ENCODE measurements at places on chromosomes 1 and 21. TPM values are rescaled to one million over a fixed set of nuclear protein-coding genes. Genes with fewer than 3 reads are reported as not detected.

GRCh38 chr1:11266268-11267074, 4.1 kb upstream of the MTOR start:
- no peak for DNase-seq

DNA sequence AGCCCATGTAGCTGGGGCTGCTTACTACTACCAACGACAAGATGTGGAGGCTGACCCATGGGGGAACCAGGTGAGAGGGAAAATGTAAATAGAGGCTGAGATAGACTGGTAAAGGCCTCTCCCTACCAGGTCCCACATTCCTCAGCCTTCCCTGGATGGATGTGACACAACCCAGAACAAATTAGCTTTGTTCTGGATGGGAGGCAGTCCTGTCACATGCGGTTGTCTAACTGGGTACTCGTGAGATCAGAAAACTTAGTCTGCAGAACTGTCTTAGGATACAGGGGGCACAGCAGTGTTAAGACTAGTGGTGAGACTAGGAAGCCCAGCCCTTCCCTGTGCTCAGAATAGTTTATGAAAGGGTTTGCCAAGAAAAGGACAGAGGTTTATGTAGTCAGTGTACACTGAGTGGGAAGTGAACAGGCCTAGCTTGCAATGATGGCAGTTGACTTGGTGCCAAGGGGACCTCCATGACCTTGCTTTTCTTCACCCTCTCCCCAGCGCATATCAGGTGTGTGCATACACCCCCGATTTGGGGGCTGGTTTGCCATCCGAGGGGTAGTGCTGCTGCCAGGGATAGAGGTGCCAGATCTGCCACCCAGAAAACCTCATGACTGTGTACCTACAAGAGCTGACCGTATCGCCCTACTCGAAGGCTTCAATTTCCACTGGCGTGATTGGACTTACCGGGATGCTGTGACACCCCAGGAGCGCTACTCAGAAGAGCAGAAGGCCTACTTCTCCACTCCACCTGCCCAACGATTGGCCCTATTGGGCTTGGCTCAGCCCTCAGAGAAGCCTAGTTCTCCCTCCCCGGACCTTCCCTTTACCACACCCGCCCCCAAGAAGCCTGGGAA, 8.4 kb downstream of the MMACHC start:
- DNase-seq, result no peak

GRCh38 chr1:231395076-231395997, 26.8 kb downstream of the EGLN1 start:
- DNase-seq, result peak; percentile 92

DNA sequence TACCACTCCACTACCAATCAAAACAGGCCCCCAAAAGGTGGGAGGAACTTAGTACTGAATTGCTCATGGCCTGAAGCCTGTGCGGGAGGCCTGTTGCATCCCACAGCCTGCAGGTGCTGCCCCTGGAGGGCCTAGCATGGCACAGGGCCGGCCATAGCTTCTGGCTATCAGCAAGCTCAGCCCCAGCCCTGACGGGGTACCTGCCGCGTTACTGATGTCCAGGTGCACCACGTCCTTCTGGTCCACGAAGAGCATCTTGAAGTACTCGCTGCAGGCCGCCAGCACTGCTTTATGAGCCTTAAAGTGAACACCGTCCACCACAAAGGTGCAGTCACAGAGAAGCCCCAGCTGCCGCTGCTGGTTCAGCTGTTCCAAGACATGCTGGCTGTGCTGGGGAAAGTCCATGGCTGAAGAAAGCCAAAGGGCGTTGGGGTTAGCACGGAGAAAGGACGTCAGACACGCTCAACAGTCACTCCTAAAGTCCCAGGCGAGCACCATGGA, 27.8 kb downstream of the ZBTB17 start:
- no peak for DNase-seq

- DNase-seq, result no peak
Measured at GRCh38 chr1:152928671-152929070, 18.3 kb upstream of the SPRR5 start.

GRCh38 chr1:101394041-101394440, 157.2 kb downstream of the S1PR1 start:
- peak; percentile 48 for DNase-seq

GRCh38 chr1:118791094-118791691, 196.9 kb downstream of the TBX15 start:
- no peak for DNase-seq

- DNase-seq, result no peak
Measured at GRCh38 chr1:115293899-115294298, 44.1 kb downstream of the NGF start.

GRCh38 chr1:10217748-10218441, 7.5 kb downstream of the KIF1B start:
- no peak for DNase-seq

DNA sequence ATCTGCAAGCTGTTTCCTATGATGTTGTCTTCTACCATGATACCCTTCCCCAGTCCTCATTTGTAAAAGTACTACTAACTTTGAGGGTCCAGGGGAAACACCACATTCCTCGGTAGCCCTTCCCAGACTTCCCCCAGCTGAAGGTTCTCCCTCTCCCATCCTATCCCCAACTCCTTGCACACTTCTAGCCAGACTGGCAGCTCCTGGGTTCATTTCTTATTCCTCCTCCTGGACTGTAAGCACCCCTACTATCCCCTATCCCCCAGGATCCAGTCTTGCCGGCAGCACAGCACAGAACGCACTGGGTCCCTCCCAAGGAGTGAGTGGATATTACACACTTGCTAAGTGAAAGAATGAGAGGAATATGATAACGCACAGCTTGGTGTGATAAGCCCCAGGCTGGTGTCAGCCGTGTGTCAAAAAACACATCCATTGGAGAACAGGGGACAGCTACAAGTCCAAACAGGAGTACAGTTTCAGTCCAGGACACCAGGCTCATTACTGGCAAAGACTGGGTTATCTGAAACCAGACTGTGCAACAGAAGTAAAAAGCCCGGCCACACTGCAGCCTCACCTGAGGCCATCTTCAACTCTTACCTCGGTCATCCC, 100.2 kb downstream of the SSBP3 start:
- DNase-seq, result no peak

DNA sequence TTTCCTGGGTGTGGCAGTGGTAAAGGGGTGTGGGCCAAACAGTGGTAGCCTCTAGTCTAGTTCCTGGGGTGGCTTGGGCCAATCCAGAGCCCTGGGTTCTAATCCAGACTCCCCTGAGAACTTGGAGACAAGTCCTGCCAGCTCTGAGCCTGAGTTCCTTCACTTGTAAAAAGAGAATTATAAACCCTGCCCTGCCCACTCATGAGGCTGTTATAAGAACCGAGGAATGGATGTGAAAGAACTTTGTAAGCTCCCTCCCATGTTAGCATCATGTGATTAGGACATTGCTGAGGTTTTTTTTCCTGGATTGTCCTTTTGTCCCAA, 131.0 kb downstream of the RRAGC start:
- DNase-seq, result no peak

DNA sequence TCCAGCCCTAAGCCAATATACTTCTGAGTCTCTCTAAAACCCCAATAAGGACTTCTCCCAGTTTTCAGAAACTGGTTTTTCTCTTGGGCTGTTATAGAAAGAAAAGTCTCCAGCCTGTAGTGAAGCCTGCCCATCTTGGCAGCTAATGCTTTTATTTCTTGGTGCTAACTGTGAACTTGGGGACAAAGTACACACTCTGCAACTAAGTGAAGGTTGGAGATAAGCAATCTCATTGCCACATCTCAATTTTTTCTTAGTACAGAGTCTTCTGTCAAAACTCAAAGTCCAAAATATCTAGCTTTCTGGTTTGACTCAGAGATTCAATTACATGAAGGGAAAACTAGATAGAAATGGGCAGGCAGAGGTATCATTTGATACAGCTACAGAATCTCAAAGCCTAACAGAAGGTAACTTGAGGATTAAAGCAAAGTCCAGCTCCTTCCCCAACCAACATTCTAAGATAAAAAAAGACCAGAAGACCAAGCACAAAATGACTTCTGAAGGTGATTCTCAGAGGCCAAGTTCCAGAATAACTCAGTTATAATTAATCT, 14.0 kb downstream of the AK2 start:
- DNase-seq, result no peak

- no peak for DNase-seq
Measured at GRCh38 chr1:210866532-210866931, 267.4 kb downstream of the KCNH1 start.

GRCh38 chr1:117070124-117070523, 10.0 kb downstream of the TTF2 start:
- DNase-seq, result no peak

DNA sequence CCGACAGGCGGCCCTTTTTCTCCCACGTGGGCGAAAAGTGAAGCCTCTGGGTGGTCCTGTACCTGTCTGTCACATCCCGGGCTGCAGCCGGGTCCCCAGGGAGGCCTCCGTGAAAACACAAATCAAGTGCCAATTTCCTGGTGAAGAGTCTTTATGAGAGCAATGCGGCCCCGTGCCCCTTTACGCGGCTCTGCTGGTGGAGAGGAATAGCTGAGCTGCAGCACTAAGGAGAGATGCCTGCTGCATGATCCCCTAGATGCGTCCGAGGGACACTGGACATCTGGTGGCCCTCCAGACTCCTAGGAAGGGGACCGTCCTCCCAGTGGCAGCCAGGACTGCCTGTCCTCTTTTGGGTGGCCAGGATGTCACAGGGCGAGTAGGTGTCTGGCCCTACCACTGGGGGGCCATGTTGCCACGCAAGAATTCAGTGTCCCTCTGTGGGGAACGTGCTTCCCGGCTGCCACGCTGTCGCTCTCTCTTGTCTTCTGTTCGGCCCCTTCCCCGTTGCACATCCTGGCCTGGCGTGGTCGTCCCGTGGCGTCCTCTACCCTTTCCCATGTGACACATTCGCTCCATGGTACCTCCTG, 38.7 kb downstream of the COL18A1 start:
- no peak for DNase-seq

- DNase-seq, result no peak
Measured at GRCh38 chr1:53644909-53645689, 93.9 kb downstream of the GLIS1 start.

DNA sequence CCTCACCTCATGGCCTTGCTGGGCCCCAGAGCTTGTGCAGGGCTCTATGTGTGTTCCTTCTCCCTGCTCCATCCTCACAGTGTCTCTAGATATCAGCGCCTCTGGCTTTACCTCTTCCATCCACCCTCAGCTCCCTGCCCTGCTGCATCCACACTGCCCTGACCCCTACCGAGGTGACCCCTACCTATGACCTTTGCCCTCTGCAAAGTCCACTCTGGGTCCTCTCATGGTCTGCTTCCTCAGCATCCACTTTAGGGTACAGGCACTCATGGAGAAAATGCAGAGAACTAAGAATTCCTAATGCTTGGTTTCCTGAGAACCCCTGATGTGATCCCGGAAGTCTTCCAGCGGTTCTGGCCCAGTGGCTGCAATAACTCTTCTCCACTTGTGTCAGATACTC, 46.9 kb upstream of the PAXBP1 start:
- DNase-seq, result no peak

- DNase-seq, result peak; percentile 74
Measured at GRCh38 chr1:59163268-59164092, 133.4 kb upstream of the FGGY start.

DNA sequence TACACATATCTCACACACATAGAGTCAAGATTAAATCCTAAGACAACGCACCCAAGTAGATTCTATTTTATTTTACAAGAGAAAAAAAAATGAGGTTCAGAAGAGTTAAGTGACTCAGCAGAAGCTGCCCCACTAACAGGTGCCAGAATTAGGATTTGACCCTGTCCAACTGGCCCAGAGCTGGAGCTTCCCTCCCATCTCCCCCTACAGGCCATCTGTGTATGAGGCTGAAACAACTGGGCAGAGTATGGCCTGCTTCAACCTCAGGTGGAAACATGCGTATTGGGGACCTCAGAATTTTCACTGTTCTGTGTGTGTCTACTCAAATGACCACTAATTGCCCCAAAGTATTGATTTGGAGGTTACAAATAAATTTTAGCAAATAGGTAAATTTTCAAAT, 29.9 kb downstream of the PSMG1 start:
- DNase-seq, result no peak

DNA sequence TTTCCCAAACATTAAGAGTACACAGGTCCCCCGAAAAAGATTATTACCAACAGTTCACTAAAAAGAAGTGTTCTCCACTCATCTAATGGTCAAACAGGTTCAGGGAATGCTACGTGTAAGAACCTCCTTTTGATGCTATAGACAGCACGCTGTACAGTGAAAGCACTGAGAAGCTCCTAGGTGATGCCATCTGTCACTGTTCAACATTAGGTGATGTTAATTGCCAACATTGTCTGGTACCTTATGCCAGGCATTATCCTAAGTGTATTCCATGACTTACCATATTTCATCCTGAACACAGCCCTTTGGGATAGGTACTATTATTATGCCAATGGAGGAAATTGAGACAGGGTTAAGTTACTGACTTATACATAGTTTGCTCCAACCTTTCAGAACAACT, 82.1 kb downstream of the DAB1 start:
- no peak for DNase-seq

GRCh38 chr1:83077411-83077810, 921.5 kb downstream of the TTLL7 start:
- DNase-seq, result peak; percentile 25

DNA sequence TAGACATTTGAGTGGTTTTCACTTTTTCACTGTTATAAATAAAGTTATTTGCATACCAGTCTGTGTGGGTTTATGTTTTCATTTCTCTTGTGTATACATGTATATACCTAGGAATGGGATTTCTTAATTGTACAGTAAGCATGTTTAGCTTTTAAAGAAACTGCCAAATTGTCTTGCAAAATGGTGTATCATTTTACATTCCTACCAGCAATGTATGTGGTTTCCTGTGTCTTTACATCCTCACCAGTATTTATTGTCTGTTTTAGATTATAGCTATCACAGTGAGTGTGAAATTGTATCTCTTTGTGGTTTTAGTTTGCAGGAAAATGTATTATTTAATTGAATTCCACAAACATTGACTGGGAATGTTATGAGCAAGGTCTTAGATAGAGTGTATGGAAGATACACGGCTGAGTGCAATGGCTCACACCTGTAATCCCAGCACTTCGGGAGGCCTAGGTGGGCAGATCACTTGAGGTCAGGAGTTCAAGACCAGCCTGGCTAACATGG, 57.3 kb downstream of the MACF1 start:
- DNase-seq, result no peak

GRCh38 chr1:107116306-107116790, 24.5 kb upstream of the NTNG1 start:
- peak; percentile 82 for DNase-seq

HIVEP3 gene
- 0.93 TPM for total RNA-seq

KRTAP19-1 gene
- not detected for total RNA-seq

LRRC7 gene
- total RNA-seq, result 9.2 TPM

IL19 gene
- not detected for total RNA-seq

CR2 gene
- total RNA-seq, result 0.04 TPM

PTGS2 gene
- total RNA-seq, result 1.1 TPM

SLC6A17 gene
- total RNA-seq, result 0.04 TPM

DSCAM gene
- total RNA-seq, result 1.9 TPM

C1orf87 gene
- 0.71 TPM for total RNA-seq

EPHB2 gene
- total RNA-seq, result 24.5 TPM

UBE2U gene
- not detected for total RNA-seq

NUP210L gene
- total RNA-seq, result 0.04 TPM

RIMKLA gene
- total RNA-seq, result 0.71 TPM
